ENCODE measurements at places on chromosomes 1 and 21.

- DNase-seq: no peak
These were observed 114.6 kb upstream of the KIAA0040 start for GRCh38 chr1:175307160-175307559.

- DNase-seq: no peak
These were observed 5.6 kb downstream of the S100A16 start for GRCh38 chr1:153607381-153607780.

- DNase-seq: no peak
These were observed 54.1 kb downstream of the LUZP1 start for GRCh38 chr1:23114424-23115079.

- DNase-seq: no peak
These were observed 2.7 kb downstream of the GSTM4 start for GRCh38 chr1:109658533-109659042.

- no peak for DNase-seq
These were observed 645.1 kb upstream of the B3GALT2 start for GRCh38 chr1:193831465-193831864.

GRCh38 chr1:29753244-29753643 is 516.9 kb downstream of the PTPRU start:
- DNase-seq: no peak

Data from NCI-H345 (cell line).